Kidney epithelial cell (primary cell): ENCODE measurements at places on chromosomes 1 and 21. TPM values are rescaled to one million over a fixed set of nuclear protein-coding genes. Genes with fewer than 3 reads are reported as not detected.

- DNase-seq: no peak
Measured at GRCh38 chr21:21029164-21029563, 31.0 kb downstream of the NCAM2 start.

GRCh38 chr1:26858160-26858559, 4.8 kb upstream of the SFN start:
- DNase-seq: no peak

GRCh38 chr1:193927550-193927949, 741.1 kb upstream of the B3GALT2 start:
- no peak for DNase-seq

- DNase-seq: no peak
Measured at GRCh38 chr21:32253215-32253641, 25.6 kb downstream of the MIS18A start.

BMP8B gene
- 2.8 and 4.3 TPM in 2 replicates for total RNA-seq

- DNase-seq: no peak
Measured at GRCh38 chr1:245485996-245486395, 331.2 kb downstream of the KIF26B start.

GRCh38 chr1:63004868-63005267, 220.9 kb downstream of the ATG4C start:
- no peak for DNase-seq

DNA sequence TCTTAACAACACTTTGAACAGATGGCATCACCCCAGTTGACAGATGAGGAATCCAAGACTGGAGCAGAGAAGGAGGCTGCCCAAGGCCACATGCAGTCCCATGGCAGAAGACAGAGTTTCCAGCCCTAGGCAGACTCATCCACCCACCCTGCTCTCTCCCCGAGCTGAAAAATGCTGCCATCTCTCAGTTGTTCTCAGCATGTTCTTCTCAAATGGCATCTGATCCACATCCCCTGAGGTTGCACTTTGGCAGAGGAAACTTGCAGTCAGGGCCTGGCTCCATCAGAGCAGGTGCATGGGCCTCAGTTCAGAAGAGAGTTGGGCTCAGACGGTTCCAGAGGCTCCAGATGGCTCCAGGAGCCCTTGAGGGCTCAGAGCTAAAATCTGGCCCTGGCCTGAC, 709.4 kb downstream of the MATN1 start:
- no peak for DNase-seq

DNA sequence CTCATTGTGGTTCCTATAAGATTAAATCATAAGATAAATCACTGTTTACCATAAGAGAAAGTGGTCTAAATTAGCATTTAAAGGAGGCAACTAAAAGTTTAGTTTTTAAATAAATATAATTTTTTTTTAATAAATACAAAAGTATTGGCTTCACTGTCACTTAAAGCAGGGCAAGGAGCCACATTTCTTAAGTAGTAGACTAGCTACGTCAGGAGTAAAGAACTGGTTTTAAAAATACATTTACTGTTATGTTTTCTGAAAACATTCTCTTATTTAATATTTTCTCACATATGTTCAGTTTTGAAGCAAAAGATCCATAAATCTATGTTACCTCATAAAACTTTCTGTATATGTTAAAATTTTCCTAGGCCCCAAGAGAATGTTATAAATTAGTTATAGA, 2.2 kb downstream of the ANGPTL1 start:
- no peak for DNase-seq

DNA sequence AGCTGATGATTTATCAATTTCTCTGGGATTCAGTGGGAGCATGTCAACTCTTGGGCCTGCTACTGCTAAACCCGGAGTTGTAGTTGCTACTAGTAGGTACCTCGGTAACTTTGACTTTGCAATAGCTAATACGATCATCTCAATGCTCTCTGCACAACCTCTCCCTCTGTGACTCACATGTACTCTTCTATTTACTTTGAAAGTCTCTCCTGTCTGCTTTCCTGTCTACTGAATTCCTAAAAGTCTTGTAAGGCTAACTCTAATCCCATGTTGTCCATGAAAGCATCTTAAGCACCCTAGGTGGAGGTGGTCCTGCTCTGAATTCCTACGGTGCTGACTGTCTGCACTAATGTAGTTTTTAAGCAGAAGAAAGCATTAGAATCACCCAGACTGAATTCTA, 29.3 kb downstream of the SLC9C2 start:
- DNase-seq: no peak

- no peak for DNase-seq
Measured at GRCh38 chr1:160228431-160228830, 23.2 kb downstream of the PEA15 start.

- DNase-seq: no peak
Measured at GRCh38 chr1:39164256-39164655, 40.2 kb upstream of the MACF1 start.
